Upper lobe of right lung (tissue), 1 donor: ENCODE measurements at places on chromosomes 16 and 17.

GRCh38 chr17:81483085-81483861, 29.3 kb downstream of the ACTG1 start:
- DNase-seq: no peak

DNA sequence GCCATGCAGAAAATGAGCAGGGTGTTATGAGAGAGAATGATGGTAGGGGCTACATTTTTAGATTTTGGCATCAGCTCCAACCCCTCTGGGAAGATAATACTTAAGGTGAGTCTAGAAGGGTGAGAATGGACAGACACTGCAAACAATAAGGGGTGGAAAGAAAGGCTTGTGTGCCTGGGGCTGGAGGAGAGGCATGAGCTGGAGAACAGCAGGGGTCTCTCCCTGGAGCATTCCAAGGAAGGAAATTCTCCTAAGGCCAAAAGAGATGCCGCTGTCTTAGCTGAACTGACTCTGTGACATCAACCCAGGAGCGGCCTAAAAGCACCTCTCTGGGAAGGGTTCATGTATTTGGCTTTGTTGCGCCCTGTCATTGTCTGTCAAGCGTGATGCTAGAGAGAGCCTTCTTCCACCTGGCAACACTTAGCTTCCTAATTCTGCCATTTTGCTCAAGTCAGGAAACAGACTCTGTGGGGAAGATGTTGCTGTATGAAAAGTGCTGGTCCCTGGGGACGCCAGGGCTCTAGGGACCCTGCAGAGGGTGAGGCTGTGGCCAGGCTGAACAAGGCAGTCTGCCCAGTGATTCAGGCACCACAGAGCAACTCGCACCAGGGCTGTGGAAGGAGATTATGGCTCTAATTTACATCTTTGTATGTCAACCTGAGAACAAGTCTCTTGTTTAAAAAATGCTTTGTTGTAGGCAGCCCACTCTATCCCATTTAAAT, 225.7 kb downstream of the CBLN1 start:
- DNase-seq: no peak

DNA sequence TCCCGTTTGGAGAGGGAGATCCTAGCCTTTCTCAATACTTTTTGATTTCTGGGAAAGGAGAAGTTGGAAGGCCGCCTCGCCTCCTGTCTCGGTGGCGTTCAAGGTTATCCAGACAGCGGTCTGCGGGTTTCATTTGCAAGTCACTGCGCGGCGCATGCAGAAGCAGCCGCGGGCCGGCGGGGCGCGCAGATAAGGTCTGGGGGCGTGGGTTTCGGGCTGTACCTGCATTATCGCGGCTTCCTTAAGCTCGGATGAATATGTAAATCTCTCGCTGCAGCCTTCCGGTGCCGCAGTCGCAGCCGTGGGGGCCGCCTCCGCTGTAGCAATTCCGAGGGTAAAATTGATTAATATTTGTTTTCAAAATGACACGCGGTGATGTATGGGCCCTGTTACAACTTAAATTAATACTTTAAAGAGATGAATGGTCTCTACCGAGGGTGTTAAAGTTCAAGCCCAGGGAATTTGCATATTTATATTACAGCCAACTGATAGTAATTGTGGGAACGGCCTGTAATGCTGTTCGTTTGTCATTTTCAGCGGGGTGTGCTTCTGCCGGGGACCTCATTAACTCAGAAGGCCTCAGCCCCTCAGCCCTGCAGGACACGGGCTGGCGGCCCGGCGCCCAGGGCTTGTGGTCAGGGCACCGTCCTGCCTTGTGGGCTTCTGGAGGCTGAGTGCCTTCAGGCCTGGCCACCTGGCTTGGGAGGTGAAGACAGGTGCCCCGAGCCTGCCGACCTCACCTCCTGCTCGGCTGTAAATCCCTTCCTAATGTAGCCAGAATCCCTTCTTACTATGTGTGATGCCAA, 99.4 kb downstream of the CYLD start:
- no peak for DNase-seq

- no peak for DNase-seq
These were observed 95.2 kb upstream of the AXIN2 start for GRCh38 chr17:65656390-65657250.

DNA sequence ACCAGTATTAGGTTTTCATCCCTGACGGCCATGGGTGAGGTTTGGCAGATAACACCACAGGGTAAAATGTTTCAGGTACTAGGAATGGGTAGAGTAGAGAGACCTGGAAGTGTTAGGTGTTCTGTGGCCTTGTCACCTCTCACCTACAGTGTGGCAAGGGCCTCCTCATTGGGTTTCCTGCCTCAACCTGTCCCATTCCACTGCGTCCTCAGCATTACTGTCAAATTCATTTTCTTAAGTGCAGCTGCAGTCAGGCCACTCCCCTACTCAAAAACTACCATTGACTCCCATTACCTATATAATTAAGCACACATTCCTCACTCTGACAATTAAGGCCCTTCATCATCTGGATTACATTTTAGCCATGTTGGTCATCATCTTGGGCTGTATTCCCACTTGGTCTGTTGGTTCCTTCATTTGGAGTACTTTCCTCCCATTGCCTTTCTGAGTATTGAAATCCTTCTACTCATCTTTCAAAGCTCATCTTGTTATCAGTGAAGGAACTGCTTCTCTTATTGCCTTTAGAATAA, 64.5 kb downstream of the NUP88 start:
- DNase-seq: no peak
